ENCODE measurements at places on chromosomes 3 and 15. TPM values are rescaled to one million over a fixed set of nuclear protein-coding genes. Genes with fewer than 3 reads are reported as not detected.

The SPPL2A gene
- total RNA-seq, result 105 TPM

GRCh38 chr3:151567477-151567876 lies 106.6 kb upstream of the IGSF10 start:
- no peak for DNase-seq

DNA sequence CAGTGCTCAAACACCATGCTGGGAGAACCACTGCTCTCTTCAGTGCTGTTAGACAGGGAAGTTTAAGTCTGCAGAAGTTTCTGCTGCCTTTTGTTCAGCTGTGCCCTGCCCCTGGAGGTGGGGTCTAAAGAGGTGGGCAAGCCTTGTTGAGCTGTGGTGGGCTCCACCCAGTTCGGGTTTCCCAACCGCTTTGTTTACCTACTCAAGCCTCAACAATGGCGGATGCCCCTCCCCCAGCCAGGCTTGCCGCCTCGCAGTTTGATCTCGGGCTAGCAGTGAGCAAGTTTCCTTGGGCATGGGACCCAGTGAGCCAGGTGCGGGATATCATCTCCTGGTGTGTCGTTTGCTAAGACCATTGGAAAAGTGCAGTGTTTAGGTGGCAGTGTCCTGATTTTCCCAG lies 670.2 kb upstream of the ALCAM start:
- DNase-seq, result no peak

DNA sequence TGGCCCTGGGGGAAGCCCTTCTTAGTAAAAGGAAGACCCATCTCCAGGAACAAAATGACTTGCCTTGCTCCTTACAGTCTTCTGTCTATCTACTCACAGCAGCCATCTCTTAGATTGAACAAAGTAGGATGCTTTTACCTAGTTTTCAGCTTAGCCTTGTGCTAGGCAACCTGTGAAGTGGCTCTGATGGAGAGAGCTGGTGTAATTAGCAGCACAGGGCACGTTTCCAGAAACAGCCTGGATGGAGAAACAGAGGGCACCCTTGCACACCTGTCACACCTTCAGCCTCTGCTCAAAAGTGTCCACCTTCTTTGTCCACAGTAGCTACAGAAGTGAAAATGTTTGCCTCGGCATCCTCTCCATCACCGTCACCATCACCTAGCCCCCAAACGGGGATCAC lies 292.9 kb downstream of the RORA start:
- peak; percentile 54 for DNase-seq

GRCh38 chr3:144259267-144259666 lies 287.6 kb downstream of the DIPK2A start:
- DNase-seq, result no peak

DNA sequence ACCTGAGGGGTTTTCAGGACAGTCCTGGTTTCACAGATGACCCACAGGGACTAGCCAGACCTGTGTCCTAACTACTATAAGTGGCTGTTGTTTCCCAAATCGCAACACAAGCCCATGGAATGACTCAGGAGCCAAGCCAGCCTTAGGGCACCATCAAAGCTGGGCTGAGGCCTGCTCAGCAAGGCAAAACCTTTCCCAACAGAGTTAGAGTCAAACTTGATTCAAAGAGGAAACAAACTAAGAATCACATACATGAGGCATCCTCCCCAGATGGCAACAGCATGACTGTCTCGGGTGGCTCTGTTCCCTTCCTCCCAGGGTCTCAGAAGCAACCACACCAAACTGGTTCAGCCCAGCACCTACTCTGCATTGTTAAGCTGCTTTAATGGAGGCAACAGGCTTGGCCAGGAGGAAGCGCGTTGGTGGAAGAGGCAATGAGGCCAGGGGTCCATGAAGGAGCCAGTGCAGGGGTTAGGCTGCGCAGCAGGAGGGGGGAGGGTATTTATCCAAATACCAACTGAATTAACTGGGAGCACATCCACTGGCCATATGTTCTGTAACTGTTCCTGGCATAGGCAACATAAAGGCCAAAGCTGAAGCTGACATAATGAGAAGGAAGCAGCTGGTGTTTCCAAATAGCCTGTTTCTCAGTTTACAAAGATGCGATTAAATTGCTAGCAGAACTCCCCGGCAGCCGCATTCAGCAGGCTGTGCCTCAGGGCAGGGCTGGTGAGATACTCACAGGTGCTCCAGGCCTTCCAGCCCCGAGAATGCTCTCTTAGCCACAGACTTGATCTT lies 102.4 kb downstream of the LRIG1 start:
- DNase-seq, result peak; percentile 73
